AG10803 (cell line): ENCODE measurements at places on chromosomes 11 and 22.
A peak's percentile ranks its signal among the peaks of the same experiment; 100 is the strongest.

- no peak for DNase-seq
Measured at GRCh38 chr11:100981196-100981824, 148.3 kb downstream of the PGR start.

DNA sequence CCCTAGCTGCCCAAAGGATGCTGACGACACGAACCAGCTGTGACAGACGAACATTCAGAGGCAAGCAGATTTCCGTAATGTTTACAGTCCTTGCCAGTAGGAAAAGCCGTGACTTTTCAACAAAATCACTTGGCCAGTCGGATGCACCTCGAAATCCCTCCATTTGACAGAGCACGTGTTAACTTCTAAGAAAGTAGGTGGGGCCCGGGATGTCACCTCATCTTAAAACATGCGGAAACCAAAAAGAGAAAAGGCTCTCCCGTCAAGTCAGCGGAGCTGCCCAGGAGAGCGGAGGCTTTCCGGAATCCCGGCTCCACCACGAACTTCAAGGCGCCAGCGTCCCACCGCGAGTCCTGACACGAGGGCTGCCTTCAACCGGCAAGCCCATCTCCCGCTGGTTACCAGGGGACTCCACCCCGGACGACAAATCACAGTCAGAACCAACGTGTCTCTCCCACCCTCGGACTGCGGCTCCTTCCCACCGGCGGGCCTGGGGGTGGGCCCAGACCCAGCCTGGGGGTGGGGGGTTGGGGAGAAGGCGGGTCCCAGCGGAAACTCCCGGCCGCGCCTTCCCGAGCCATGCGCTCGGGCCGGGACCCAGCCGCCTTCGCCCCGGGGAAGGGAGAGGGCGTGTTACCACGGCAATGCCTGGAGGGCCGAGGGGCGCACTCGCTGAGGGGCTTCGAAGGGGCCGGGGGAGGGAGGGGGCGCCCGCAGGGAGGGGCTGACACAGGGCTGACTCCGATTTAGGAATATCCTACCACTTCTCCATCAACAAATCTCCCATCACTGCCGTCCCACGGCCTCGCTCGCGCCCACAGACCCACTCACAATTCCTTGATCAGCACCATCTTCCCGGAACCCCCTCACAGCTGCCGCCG lies 475 bp downstream of the PITPNB start:
- peak; percentile 39 for DNase-seq

- DNase-seq, result no peak
Measured at GRCh38 chr11:95155385-95155784, 65.7 kb downstream of the ENDOD1 start.

DNA sequence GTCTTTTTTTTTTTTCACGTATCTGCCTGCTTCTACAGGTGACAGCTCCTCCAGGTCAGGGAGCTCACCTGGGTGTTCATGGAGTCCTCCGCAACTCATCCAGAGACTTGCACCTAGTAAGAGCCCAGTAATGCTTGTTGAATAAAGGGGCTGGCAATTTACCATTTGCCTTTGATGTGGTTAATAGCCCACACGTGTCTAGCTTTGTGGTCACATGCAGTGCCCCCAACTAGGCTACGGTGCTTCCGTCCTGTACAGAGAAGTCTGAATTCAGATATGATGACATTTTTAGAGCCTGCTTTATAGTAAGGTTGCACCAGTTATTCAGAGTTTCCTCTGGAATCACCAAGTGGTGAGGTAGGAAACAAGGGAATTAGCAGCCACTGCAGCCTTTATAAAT lies 199.4 kb upstream of the MTMR2 start:
- no peak for DNase-seq

DNA sequence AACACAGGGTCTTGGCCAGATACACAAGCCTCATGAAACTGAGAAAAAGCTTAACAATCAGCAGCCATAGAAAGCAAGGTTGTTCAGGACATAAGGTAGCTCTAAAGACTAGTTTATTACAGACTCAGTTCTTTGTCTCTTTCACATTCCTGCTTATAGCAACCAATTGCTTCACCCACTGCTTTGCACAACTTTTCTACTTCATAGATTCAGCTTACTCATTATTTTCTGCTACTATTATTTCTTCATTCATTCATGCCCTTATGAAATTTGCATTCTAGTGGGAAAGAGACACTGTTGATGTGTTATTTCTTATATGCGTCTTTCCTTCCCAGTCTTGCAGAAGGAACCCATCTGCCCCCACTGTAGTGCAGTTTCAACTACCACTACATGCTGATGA lies 4.7 kb downstream of the CCDC34 start:
- peak; percentile 65 for DNase-seq

DNA sequence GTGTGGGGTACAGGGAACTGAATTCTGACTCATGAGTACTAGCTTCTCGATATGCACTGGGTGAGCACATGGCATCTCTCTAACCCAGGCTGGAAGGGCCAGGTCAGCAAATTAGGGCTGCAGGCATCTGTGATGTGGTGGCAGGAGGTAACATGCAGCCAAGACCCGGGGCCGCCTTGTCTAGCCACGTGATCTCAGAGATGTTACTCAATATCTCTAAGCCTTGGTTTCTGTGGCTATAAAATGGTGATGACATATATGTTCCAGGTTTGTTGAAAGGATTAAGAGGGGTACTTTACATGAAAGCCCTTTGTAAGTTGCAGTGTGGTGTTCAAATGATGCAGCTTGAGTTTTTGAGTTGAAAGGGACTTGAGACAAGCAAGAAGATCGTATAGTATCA lies 3.2 kb downstream of the ST14 start:
- DNase-seq, result peak; percentile 42

DNA sequence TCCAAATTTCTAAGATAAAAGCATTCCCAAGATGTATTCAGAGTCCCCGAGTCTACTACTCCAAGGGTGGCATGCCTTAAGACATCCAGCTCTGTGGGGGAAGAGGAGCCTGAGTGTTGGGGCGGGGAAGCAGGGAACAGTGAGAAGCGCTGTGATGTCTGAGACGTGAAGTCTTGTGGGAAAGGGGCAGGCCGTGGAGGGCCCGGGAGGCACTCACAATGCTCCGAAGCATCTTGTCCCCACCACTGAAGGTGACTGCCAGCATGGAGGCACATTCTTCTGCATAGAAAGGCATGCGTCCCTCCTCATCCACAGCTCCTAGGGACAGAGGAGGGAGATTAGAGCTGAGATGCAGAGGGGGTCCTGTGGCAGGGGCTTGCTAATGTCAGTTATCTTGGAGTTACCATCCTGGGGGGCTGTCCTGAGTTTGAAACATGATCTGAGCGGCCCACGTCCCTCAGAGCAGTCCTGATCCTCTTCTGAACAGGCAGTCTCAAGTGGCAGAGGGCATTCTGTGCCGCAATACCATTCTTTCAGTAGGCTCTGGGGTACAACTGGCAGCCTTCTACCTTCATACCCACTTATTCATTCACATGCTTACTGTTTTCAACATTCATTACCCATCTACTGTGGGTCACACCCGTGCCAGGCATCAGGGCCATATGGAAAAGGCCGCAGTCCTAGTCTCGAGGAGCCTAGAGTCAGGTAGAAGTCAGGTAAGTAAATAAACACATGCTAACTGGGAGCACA lies 8.7 kb downstream of the PCSK7 start:
- DNase-seq, result no peak

- no peak for DNase-seq
Measured at GRCh38 chr11:116828632-116829524, 829 bp upstream of the APOC3 start.

GRCh38 chr11:66454828-66455227 lies 11.9 kb upstream of the PELI3 start:
- DNase-seq, result no peak

GRCh38 chr11:50178737-50179136 lies 146.1 kb downstream of the OR4C45 start:
- no peak for DNase-seq

DNA sequence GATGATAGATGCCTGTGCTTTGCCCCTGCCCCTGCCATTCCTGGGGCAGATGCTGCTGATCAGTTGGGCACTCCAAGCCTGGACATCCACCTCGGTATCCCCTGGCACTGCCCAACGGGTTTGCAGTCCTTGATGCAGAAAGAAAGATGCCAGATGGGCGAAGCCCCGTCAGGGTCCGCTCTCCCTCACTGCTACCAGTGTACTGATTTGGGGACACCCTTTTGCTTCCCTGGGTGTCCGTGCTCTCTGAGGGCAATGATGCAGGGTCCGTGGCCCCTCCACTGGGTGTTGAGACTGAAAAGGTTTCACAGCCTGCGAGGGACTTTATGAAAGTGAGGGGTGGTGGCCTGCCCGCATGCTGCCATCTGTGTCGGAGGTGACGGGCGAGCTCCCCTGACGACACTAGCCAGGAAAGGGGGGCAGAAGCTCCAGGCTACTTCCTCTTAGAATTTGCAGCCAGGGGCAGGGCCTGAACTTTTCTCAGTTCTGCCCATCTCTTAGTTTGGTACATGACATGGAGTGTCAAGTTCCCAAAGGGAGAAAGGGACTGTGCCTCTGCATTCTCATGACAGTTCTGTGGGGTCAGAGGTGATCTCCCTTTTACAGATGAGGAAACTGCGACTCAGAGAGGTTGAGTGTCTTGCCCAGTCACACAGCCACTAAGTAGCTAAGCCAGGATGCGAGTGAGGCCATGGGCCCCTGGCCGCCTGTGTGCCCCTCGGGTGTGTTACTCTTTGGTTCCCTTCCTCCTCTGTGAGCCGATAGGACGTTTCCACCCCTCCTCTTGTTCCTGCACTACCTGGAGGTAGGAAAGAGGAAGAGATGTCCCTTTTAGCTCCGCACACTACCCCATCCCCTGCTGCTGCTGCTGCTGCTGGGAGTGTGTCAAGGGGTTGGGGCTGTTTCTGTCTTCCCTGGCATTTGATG lies 96.6 kb downstream of the BCR start:
- no peak for DNase-seq

DNA sequence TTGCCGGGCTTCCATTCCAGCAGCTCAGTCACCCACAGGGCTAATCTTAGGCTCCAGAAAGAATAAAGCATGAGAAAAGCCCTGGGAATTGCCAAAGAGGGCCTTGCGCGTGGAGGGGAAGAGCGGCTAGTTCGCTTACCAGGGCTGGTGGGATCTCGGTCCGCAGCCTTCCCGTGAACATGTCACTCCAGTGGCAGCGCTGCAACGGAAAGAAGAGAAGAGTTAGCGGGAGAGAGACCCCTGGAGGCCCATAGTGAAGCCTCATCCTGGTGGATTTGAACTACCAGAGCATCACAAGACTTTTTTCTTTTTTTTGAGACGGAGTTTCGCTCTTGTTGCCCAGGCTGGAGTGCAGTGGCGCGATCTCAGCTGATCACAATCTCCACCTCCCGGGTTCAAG lies 18.0 kb downstream of the RANGAP1 start:
- DNase-seq, result no peak

- DNase-seq, result no peak
Measured at GRCh38 chr11:7089328-7090251, 792 bp downstream of the RBMXL2 start.

- peak; percentile 95 for DNase-seq
Measured at GRCh38 chr22:29553351-29554224, at the start of gene THOC5. Gene THOC5, minus strand, starts transcription at chr22:29553757. Its CDS starts 4,610 bp downstream, at chr22:29549147.
